Placental pericyte (primary cell): ENCODE measurements at places on chromosomes 2 and 18. TPM values are rescaled to one million over a fixed set of nuclear protein-coding genes. Genes with fewer than 3 reads are reported as not detected.

The DSC2 gene
- total RNA-seq, result under 0.01 TPM in 1 of 2 replicates, not detected in the other

The SPP2 gene
- not detected in 2 replicates for total RNA-seq

The DCDC2C gene
- total RNA-seq, result not detected in 2 replicates

The ITGB6 gene
- 0.57 TPM in 1 of 2 replicates, not detected in the other for total RNA-seq

The UBE2F gene
- total RNA-seq, result 38.7 and 52.0 TPM in 2 replicates

The NABP1 gene
- total RNA-seq, result 39.2 and 112 TPM in 2 replicates

The DSC1 gene
- total RNA-seq, result under 0.01 TPM in 1 of 2 replicates, not detected in the other

The GALNT14 gene
- 0.14 TPM in 1 of 2 replicates, not detected in the other for total RNA-seq

The RGPD3 gene
- total RNA-seq, result 0.22 and 0.29 TPM in 2 replicates

The SCG2 gene
- total RNA-seq, result 3.0 and 5.3 TPM in 2 replicates

The MOCOS gene
- 4.9 and 24.9 TPM in 2 replicates for total RNA-seq

The OSBPL6 gene
- 0.22 and 3.0 TPM in 2 replicates for total RNA-seq

The UGT1A8 gene
- not detected in 2 replicates for total RNA-seq

The PDE1A gene
- 0.57 TPM in 1 of 2 replicates, not detected in the other for total RNA-seq

The EMILIN2 gene
- total RNA-seq, result 5.3 and 15.0 TPM in 2 replicates

The GKN2 gene
- total RNA-seq, result 0.22 TPM in 1 of 2 replicates, not detected in the other

The FMNL2 gene
- total RNA-seq, result 26.7 and 31.9 TPM in 2 replicates

The VAMP5 gene
- 14.7 and 22.8 TPM in 2 replicates for total RNA-seq
